ENCODE measurements at places on chromosomes 12 and 14.

GRCh38 chr14:97726676-97727075, 929.5 kb downstream of the VRK1 start:
- no peak for DNase-seq

- DNase-seq = no peak
Measured at GRCh38 chr14:73476451-73476931, 14.2 kb upstream of the RIOX1 start.

DNA sequence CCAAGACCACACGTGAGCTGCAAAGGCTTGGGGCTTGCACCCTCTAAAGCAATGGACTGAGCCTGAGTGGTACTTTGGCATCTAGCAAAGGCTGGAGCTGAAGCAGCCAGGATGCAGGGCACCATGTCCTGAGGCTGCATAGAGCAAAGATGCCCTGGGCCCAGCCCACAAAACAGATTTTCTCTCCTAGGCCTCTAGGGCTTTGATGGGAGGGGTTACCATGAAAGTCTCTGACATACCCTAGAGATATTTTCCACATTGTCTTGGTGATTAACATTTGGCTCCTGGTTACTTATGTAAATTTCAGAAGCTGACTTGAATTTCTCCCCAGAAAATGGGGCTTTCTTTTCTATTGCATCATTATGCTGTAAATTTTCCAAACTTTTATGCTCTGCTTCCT, 438.3 kb downstream of the SLC16A7 start:
- no peak for DNase-seq

DNA sequence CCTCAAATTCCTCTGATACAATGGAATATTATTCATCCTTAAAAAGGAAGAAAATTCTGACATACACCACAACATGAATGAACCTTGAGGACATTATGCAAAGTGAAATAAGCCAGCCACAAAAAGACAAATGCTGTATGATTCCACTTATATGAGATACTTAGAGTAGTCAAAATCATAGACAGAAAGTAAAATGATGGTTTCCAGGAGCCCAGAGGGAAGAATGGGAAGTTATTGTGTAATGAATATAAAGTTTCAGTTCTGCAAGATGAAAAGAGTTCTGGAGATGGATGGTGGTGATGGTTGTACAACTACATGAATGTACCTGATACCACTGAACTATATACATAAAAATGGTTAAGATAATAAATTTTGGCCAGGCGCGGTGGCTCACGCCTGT, 18.3 kb downstream of the VWF start:
- DNase-seq = no peak

GRCh38 chr12:42017051-42017450, 127.6 kb downstream of the GXYLT1 start:
- no peak for DNase-seq

Data from renal cortical epithelial cell (primary cell).